CD14-positive monocyte (primary cell): ENCODE measurements at places on chromosomes 11 and 22.

GRCh38 chr11:42840176-42840829 is 471.5 kb upstream of the API5 start:
- DNase-seq = no peak

DNA sequence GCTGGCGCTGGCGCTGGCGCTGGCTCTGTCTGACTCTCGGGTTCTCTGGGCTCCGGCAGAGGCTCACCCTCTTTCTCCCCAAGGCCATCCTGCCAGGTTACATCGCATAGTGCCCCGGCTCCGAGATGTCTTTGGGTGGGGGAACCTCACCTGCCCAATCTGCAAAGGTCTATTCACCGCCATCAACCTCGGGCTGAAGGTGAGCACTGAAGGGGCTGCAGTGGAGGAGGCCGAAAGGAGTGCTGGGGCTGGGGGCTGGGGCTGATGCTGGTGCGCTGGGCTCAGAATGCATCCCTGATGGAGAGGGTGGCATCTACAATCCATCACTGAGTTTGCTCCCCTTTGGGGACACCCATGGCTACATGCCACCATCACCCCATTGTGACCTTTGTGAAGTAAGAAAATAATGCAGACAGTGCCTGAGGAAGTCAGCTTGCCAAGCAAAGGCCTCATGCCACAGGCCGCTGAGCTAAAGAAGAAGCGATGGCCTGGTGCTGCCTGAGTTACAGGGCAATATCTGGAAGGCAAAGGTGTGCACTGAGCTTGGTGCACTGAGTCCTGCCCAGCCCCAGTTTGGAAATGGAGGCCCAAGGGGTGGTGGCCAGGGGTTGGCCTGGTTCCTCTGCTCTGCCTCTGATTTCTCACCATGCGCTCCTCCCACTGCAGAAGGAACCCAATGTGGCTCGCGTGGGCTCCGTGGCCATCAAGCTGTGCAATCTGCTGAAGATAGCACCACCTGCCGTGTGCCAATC is 620 bp downstream of the SMPD1 start:
- DNase-seq = peak; percentile 15

GRCh38 chr22:48635816-48636215 is 1191.9 kb downstream of the BRD1 start:
- no peak for DNase-seq

DNA sequence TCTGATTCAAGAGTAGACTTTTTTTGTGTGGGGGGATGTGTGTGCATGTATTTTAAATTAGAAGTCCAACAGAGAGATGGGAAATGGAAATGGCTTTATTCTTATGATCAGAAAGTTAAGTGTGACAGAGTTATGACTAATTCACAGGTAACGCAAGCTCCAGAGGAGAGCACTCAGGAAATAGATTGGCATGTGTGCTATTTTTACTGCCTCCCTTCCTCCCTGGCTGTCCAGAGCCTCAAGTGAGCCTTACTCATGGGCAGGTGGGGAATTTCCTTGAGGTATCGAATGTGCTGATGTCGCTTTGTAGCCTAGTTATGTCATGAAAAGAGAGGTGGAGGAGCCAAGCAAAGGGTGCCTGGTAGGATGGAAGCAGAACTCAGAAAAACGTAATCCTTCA is 70.3 kb upstream of the BDNF start:
- no peak for DNase-seq

- no peak for DNase-seq
These were observed 15.1 kb upstream of the CABP2 start for GRCh38 chr11:67538306-67538705.

GRCh38 chr22:24232124-24232523 is 12.8 kb downstream of the GGT5 start:
- no peak for DNase-seq
